ENCODE measurements at places on chromosomes 5 and 9.
A peak's percentile ranks its signal among the peaks of the same experiment; 100 is the strongest.

DNA sequence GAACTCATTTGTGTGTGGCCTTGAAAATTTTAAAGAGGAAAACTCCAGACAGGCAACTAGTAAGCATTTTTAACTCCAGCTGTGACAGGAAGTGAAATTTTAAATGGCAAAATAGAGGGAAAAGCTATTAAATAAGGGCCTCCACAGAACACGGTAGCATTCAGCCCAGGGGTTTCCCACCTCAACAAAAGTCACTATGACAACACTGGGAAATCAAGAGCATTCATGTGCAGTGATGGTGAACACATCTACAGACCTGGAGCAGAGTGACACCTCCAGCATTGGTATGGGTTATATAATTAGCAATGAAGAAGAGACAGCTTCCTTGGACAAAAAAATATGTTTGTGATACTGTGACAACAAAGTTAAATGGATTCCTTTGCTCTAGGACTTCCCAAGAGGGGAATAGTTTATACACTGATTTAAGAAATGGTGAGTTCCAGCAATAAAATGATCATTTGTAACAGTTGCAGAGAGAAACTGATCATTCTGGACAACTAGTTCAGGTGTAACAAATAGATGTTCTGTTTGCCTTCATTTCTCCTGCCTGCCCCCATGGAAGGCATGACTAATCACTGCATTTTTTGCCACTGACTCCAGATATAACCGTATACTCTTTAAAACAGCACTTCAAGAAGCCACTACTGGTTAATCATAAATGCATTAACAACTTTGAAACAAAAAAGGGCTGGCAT lies 93.3 kb upstream of the SLC44A1 start:
- no peak for DNase-seq

DNA sequence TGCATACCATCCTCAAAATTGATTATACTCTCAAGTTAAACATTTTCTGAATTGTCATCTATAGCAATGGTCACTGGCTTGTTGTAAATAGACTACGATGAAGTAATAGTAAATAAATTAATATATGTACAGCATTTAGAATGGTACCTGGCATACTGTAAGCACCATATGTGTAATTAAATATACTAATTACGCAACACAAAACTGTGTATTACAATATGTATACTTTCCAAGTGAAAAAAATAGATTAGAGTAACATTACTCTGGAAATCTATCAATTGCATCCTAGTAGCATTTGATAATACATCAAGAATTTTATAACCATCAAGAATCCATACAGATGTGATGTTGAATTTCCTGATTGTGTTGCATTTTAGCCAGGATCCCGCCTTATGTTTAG lies 17.2 kb upstream of the ROR2 start:
- no peak for DNase-seq

DNA sequence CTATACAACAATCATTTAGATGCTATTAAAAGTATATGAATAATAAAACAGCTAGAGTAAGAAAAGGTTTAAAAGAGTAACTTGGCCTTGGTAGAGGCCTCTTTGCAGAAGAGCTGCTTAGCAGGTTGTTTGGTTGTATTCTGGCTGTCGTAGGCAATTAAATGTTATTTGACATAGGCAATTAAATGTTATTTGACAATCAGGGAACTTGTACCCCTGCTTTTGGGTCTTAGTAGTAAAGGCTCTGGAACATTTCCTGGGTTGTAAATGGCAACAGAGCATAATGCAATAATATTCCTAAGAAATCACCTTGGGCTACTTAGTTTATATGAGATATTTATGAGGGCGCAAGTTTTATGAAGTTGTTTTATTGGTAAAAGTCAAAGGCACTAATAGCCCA lies 84.4 kb upstream of the SLC28A3 start:
- DNase-seq, result no peak

- no peak for DNase-seq
Measured at GRCh38 chr9:35746583-35746982, 2.4 kb downstream of the GBA2 start.

DNA sequence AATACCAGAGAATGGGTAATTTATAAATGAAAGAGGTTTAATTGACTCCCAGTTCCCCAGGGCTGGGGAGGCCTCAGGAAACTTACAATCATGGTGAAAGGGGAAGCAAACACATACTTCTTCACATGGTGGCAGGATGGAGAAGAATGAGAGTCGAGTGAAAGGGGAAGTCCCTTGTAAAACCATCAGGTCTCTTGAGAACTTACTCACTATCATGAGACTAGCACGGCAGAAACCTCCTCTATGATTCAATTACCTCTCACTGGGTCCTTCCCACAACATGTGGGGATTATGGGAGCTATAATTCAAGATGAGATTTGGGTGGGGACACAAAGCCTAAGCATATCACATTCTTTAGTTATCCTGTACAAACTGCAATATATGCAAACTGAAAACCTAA lies 609.4 kb downstream of the MTRR start:
- no peak for DNase-seq

GRCh38 chr5:991472-992267 lies 16.9 kb upstream of the NKD2 start:
- no peak for DNase-seq

GRCh38 chr5:102539562-102539961 lies 40.8 kb upstream of the SLCO6A1 start:
- no peak for DNase-seq

DNA sequence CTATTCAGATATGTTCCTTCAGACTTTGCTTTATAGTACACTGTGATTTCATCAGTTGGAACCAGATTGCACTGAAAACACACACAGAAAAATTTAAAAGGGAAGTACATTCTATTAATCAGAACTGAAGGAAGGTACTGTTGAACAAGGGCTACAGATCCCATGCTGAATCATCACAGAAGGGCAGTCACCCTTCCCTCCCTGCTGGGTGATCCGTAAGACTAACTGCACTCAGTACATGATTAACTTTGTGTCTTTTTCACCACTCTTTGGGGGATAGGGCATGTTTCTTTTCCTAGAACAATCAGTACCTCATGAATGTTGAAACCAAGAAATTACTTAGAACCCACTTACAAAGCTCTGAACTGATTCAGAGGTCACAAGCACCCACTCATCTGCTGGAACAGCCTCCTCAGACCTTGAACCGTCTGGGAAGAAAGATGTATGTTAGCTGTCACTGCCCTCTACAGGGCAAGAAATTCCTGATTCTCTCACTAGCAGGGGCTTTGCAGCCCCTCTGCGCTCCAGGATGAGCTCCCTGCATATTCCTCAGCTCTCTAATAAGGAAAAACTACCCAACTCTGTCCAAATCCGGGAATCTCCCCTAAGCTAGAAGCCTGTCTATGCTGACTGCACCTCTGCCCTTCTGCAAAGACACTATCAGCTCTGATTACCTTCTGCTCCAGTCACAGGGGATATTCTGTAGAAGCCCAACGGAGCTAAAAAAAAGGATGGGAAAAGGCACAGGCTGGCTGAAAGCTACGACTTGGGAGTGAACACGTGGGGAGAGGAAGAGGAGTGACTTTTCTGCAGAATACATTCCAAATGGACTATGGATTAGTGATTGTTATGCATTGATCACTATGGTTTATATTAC lies 51.0 kb downstream of the IARS1 start:
- no peak for DNase-seq

GRCh38 chr5:35056686-35057085 lies 8.9 kb upstream of the AGXT2 start:
- no peak for DNase-seq

GRCh38 chr5:62653864-62654575 lies 75.4 kb downstream of the LRRC70 start:
- DNase-seq, result no peak

DNA sequence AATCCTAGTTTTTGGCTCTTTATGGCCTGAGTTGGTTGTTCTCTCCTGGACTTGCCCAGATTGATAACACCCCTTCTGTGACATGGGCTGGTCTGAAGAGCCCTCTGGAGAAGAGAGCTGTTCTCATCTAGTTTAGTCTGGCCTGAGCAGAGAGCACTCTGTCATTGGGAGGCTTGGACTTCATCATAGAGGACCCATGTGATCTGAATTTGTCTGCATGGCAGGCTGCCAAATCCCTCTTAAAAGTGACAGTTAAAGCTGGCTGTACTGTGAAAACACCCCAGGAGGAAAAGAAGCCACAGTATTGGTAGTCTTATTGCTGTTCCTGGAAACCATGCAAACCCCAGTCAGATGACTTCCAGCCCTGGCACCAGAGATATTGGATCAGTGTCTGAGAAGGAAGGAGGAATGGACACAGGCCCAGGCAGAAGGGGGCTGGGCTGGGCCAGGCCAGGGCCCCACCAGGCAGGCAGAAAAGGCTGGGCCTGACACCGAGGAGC lies 3.7 kb upstream of the WDR31 start:
- DNase-seq, result no peak

DNA sequence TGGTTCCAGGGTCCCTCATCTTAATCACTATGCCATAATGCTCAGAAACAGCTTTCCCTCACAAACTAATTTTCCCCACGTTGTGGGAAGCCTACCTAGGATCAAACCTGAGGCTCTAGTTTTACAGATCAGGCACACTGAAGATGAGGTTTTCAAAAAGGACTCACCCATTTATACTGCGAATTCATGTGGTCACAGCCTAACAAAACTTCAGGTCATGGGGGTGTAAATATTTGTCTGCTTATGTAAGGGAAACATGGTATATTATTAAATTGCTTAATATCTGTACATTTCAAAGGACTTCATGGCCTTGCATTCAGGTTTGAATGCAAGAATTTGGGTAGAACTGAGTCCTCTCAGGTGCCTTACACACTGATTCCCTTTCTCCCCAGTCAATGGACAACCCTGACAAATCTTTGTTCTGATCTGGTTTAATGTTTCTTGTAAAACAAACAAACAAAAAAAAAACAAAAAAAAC lies 12.1 kb downstream of the ZFAND5 start:
- DNase-seq, result no peak

DNA sequence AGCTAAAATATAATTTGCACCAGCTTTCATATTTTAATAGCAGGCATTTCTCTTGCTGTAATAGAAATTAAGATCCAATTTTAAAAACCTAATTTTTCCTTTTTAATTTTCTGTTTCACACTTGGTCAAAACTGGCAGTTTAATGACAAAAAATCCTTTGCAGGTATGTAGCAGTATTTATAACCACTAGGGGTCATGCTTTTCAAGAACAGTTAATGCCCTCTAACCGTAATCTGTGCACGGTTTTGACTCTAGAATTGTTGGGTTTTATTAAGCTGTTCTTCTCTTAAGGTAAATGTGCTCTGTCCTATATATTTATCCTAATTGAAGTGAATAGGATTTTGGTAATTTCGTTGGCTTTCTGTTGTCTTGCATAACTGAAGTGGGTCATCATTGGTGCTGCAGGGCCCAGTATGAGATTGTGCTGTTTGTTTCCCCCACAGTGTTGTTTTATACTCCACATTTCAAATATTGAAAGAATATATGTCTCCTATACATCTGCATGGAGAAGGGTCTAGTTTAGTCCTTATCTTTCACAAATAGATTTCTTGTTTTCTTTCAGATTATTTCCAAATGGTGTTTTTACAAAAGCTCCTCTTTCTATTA lies 107.4 kb downstream of the SCAMP1 start:
- no peak for DNase-seq

GRCh38 chr5:134824681-134825080 lies 21.1 kb upstream of the C5orf24 start:
- DNase-seq, result no peak

DNA sequence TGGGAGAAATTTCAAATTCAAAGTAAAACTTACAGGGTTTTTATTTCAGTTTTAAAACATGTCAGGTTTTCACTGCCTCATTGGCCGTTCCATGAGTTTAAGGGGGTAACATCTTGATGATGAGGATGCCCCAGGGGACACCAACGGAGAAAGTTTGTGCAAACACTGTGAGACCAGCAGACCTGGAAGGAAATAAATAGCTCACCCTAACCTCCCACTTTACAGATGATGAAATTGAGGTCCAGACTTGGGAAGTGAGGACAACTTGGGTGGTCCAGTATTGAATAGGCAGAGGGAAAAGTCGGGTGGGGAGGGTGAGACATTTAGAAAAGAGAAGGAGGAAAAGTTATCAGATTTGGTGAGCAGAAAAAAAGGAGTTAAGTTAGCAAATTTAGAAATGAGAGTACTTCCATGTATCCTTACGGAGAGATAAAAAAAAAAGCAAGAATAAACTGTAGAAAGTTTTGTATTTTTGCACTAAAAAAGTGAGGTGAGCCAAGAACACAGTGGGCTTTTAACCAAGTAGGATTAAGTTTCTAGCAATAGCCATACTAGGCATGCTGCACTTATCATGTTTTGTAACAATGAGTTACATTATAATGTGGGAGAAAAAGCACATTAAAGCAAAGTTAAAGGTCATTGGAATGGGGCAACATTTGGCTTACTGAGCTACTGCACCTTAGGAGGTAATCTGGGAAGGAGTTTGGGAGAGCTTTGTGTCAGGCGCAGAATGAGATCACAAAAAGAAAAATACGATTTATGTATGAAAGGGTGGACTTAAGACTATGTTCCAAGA lies 125.1 kb downstream of the GAS1 start:
- DNase-seq, result no peak

- DNase-seq, result peak; percentile 78
Measured at GRCh38 chr9:127785933-127786772, at the start of gene CDK9. CDK9 (plus strand) TSS chr9:127786034; CDS start chr9:127786149, 115 bp downstream.

GRCh38 chr5:148336704-148337435 lies 1.5 kb downstream of the SPINK9 start:
- no peak for DNase-seq

DNA sequence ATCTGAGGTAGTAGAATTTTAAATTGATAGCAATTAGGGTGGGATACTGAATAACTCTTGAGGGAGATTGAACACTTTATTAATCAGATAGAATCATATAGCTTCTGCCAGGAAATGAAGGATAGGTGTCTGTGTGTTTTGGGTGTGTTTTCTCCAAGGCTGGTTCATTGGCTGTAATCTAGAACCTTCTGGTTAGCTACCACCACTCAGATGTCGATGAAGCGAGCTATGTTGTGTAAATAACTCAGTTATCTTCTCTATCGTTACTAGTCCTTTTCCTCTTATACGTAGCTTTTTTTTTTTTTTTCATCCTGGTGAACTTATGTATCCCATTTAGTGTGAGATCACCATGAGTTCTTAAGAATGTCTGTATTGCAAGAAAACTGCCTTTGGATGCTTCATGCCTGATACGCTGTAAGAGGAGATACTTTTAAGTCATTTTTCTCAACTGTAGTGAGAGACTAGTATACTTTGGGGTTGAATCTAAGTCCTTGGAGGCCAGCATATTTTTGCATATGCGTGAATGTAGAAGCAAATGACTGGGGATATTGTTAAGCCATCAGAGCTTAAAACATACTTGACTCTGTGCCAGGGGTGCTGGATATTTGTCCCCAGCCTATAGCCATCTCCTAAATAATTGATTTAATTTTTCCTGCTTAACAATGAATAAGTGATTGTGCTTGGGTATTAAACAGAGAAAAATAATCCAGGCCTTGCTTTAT lies 2.1 kb downstream of the TNFAIP8 start:
- no peak for DNase-seq

DNA sequence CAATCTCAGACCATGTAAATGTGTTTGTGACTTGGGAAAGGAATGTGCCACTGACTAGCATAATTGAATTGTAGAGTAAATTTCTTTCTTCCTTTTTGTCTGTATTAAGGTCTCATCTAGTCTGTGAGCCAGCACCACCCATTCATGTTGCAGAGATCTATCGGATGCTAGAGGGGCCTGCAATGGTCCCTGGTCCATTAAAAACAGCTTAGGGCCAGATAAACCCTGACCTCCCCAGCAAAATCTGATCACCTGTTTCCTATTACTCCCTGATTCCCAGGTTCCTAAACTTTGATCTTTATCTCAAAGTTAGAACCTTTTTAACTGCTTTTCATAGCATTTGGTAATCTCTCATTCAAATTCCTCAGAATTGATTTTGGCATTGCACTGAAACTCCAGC lies 174.5 kb upstream of the POC5 start:
- no peak for DNase-seq

All from D721Med (cell line).